ENCODE measurements at places on chromosomes 4 and X.

DNA sequence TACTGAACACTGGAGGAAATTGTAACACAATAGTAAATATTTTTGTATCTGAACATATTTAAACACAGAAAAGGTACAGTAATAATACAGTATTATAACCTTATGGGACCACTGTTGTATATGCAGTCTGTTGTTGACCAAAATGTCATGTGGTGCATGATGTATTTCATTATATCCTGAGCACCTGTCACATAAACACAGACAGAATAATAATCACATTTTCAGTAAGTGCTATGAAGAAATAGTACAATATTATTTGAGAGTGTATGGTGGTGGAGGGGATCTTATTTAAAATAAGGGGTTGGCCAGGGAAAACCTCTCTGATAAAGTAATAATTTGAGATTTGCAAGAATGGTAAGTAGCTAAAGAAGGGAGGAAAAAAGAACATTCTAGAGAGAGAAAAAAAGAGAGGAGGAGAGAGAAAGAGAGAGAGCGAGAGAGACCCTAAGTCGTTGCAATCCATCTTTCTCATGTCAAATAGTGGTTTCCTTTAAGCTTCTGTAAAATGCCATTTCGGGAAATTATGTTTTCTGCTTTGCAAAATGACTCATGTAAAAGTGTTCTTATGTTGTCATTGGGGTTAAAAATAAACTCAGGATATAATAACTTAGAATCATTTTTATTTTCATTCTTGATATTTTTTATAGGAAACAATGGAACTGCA, 19.3 kb upstream of the CLNK start:
- DNase-seq, result no peak

DNA sequence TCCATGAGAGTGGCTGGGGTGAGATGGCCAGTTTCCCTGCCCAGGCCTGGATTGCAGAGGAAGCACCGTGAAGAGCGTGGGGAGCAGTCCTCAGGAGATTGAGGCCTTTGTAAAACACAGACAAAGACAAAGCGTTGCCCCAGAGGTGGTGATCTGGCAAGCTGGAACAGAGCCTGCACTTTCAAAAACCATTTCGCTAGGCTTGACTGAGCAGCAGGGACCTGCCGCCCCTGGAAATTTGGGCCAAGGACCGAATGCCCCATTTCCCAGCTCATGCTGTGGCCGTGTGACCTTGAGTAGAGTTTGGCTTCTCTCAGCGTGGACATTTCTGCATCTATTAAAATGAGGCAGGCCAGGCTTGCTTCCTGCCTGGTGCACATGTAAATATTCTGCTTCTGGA, 381.4 kb downstream of the BCOR start:
- no peak for DNase-seq

DNA sequence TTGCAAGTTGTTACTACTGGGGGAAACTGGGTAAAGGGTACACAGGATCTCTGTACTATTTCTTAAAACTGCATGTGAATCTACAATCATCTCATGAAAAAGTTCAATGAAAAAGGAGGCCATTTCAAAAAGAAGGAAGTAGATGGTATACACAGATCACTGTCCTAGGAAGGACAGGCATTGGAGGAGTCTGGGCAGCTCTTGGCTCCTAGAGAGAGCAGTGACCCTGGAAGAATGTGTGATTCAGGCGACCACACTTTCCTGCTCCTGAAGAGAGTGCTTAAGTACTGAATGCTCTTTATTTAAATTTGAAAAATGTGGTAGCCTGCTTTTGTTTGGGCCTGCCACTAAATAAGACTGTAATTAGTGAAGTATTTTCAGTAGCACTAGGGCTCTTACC, 318.1 kb upstream of the CASK start:
- no peak for DNase-seq

DNA sequence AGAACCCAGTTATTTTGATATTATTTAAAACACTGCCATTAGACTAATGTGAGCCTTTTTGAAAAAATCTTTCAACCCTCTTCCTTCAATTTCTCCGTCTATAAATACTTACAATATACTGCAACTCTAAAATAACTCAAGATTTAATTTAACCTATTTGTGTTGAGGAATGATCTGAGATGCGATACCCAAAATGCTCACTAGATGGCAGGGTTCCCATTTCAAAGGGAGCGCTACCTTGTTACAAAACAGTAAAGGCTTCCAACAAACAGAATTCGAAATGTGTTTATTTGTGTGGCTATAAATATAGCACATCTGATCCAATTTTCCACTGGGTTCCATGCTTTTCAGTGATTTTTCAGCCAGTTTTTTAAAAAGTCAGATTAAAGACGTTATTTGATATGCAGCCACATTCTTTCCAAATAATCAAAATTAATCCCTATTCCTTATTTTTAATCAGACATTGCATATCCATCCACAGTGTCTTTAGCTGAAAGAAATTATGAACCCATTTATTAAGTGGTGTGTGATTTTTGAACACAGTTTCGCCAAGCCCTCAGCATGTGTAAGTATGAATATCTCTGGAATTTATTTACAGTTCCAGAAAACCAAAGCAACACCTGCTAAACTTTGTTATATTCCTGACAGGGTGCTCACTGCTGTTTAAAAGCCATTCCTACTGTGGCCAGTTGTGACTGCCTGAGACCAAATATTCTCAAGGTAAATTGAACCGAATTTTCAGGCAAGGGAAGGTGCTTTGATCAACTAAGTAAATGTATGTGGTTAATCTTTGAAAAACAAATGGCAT, 668.0 kb upstream of the LCORL start:
- DNase-seq, result no peak

DNA sequence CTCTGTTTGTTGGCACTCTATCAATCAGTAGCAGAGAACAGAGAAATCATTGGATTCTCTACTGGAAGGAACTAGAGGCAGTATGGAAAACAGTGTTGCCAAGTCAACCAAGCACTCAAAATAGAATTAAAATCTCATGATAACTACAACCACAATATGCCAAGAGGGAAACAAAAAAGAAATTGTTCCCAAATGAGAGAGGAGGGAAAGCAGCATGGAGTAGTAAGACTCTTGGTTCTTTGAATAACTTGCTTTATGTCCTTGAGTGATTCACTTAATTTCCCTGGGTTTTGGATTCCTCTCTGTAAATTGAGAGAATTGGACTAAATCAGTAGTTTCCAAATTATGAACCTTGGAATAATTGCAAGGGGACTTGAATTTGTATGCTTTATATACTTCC, 285.5 kb upstream of the ANKRD50 start:
- DNase-seq, result no peak

GRCh38 chrX:112841114-112841819, 636 bp upstream of the AMOT start:
- peak; percentile 47 for DNase-seq

- DNase-seq, result no peak
These were observed 107.5 kb downstream of the GLUD2 start for GRCh38 chrX:121154858-121155404.

DNA sequence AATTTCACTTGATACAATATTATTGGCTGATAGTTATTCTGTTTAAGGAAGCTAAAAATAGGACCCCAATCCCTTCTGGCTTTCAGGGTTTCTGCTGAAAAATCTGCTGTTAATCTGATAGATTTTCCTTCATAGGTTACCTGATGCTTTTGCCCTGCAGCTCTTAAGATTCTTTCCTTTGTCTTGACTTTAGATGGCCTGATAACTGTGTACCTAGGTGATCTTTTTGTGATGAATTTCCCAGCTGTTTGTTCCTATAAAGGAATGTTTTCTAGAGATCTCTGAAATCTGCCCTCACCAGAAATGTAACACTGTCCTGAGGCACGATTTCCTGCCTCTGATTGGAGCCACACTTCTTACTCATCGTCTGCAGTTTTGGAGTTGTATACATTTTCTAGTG, 69.4 kb upstream of the PRDM5 start:
- DNase-seq, result no peak

DNA sequence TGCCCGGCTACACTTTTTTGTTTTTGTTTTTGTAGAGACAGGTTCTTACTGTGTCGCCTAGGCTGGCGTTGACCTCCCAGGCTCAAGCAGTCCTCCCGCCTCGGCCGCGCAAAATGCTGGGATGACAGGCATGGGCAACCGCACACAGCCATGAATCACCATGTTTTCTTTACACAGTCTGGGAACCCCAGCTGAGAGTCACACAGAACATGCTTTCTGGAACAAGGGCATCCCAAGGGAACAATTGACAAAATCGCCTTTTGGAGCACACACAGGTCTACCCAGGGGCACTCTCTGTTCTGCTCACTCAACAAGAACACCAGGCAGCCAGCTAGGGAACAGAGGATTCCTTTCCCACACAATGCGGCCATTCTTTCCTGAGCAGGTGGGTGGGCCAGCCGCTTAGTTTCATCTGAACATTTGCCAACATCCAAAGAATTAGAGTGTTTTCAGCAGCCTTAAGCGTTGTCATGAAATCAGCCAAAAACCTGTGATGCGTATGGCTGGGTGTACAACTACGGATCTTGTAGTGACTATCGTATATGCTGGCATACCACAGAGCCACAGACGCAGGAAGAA, 15.7 kb downstream of the PRKX start:
- no peak for DNase-seq

DNA sequence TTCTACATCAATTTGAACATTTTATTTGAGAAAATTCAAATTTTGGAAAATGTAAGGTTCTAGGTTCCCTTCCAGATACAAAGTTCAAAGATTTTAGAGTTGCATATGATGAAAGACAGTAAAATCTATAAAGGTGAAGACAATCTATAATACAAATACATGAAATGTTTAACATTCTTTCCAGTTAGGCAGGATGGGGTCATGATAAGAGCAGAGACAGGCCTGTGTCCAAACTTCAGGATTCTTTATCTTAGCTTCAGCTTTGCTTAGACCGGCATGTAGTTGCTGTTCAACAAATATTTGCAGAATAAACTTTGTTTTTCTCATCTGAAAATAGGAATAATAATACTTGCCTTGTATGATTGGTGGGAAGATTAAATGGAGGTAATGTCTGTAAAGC, 4.5 kb upstream of the RPS6KA3 start:
- DNase-seq, result no peak

DNA sequence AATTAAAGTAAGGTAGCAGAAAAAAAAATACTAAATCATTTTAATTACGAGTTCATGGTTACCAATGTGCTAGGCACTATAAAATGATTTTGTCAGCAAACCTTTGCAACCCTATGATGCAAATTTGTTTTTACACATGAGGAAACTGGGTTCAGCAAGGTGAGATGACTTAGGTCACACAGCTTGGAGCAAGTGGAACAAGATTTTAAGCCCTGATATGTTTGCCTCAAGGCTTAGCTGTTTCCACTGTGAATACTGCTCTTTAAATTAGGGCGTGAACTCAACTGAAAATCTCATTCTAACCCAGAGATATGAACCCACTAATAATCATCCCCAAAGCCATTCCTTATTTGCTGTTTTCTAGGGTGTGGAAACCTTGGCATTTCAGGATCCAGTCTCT, 86.3 kb downstream of the CEP44 start:
- DNase-seq, result no peak

DNA sequence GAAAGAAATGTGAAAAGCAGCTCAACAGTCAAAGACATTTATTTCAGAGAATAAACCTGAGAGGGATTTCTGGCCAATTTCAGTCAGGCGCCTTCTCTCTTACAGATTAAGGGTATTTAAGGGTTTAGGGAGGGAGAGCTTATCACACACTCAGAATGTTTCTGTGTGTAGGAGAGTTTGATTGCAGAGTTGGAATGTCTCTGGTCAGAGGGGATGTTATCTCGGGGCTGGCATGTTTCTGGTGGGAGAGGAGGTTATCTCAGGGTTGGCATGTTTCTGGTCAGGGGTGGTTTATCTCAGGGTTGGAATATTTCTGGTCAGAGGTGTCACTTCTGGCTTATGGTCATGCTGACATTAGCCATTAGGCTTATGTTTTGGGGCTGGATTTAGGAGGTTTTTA, 1920.5 kb upstream of the PCDH7 start:
- no peak for DNase-seq

DNA sequence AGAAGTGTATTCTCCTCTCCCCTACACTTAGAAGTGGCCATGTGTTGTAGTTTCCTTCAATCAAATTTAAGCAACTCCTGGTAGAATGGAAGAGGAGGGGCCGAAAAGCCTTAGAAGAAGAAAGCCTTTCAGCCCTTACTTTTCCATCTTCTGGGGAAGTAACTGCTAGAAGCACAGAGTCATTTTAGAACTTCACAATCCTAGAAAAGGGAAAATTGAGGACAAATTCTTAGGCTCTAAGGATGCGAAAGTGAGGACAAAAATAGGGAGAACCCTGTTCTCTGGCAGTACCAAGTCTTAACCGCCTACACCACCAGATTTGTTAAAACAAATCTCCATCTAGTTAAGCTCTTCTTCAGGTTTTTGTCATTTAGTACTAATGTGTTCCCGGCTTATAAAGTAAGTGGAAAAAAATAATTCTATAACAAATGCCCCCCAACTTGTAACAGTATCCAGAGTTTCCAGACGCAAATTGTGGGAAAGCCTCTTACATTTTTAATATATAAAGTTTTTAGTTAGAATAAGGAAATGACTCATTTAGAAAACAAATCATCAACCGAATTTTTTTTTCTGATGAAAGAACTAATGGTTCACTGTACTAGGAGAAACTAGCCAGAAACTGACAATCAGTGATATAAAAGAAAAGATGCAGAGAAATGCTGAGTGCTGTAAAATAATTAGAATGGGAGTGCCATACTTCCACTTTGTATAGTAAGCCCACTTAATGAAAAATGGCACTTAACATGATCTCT, 76.0 kb downstream of the ARAP2 start:
- no peak for DNase-seq

GRCh38 chr4:60562334-60562733, 637.8 kb upstream of the ADGRL3 start:
- no peak for DNase-seq
